PC-3 (cell line): ENCODE measurements at places on chromosomes 11 and 22.

DNA sequence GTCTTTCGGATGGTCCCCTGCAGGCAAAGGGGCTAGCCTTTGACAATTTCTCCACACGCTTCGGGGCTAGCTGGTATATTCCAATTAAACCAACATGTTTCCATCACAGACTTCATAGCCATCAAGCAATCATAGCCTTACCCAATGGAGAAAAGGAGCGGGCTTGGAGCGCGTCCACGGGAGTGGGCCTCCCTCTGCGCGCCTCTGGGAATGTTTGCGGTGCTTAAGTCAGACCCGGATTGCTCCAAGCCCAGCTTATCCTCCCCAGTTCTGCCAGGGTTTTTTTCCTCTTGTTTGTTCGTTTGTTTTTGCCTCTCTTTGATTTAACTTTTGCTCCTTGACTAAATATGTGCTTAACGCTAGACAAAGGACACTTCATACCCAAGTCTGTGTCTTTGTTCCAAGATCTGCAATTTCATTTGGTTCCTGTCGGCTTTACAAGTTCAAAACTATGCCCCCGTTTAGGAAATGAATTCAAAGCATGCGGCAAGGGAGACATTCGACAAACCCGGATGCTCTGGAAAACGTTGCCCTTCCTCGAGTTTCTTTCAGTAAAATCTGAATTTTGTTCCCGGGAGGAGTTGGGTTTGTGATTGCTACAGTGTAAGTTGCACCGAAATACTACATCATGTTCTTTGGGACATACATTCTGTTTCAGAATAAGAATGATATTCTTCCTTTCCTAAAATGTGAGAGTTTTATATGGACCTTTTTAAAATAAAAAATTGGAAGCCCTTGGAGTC is 1.0 kb upstream of the GLB1L2 start:
- DNase-seq, result no peak

- peak; percentile 30 for DNase-seq
Observed at GRCh38 chr22:42969348-42969975, 45.5 kb downstream of the PACSIN2 start.

GRCh38 chr11:85893395-85893794 is 38.2 kb downstream of the CCDC83 start:
- no peak for DNase-seq

GRCh38 chr11:123698546-123699127 is 42.8 kb downstream of the ZNF202 start:
- DNase-seq, result no peak

DNA sequence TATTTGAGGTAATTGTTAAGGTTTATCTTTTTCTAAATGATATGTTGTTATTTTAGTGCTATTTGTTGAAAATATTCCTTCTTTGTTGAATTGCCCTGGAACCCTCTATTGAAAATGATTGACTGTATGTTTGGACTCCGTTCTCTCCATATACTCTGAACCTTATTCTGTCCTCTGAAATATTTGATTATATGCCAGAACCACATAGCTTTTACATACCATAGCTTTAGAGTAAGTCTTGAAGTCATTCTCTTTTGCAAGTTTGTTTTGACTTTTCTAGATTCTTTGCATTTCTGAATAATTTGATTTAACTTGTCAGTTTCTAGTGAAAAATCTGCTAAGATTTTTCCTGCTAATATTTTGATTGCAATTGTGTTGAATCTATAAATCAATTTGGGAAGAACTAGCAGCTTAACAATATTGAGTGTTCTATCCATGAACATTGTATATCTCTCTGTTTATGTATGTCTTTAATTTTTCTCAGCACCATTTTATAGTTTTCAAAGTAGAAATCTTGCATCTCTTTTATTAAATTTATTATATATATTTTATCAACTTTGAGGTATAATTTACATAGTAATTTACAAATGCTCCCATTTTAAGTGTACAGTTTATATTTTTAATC is 51.7 kb upstream of the PITPNB start:
- no peak for DNase-seq

DNA sequence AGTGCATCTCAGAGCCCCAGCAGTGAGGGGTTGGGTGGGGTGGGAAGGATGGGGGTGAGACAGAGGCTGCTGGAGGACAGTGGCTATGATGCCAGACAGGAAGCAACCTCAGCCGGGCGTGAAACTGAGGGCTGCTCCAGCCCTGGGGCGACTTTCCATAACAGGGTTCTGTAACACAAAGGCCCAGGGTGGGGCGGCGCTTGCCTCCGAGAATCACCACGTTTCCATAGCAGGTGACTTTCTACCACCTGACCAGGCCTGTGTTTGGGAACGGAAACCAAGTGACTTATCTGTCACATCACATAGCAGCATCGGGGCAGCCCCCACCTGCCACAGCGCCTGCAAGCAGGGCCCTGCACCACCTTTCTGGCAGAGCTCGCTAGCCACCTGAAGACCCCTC is 85.8 kb downstream of the TRMU start:
- no peak for DNase-seq

GRCh38 chr11:58506935-58507334 is 970 bp downstream of the OR5B21 start:
- DNase-seq, result no peak

- no peak for DNase-seq
Observed at GRCh38 chr11:131533998-131534397, 163.6 kb downstream of the NTM start.

GRCh38 chr11:88335284-88335683 is 2.3 kb downstream of the CTSC start:
- DNase-seq, result peak; percentile 6

DNA sequence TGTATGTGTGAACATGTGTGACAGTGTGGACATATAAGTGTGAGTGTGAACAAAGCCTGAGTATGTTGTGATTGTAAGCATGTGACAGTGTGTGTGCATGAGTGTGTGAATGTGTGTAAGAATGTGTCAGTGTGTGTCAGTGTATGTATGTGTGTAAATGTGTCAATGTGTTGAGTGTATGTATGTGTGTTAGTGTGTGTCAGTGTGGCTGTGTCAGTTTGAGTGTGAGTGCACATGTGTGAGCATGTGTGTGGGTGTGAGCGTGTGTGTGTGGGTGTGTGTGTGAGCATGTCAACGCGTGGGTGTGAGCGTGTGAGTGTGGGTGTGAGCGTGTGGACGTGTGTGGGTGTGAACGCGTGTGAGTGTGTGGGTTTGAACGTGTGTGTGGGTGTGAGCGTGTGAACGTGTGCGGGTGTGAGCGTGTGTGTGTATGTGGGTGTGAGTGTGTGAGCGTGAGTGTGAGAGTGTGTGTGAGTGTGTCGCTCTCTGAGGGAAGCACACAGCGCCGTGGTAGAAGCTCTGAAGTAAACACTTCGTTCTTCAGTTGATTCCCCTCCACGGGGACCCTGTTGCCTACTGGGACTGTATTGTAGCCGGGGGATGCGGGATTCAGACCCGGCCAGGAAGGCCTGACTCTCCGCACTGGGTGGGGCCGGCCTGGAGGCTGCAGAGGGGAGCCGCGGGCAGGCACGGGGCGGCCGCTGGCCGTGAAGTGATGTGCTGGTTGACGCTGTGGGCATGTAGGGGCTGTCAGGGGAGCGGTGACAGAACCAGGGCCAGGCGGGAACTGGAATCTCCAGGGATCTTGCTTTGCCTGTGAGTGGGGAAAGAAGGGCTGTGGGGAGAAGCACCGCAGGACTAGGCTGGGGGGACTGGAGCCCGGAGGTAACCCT is 21.1 kb downstream of the RPS6KA4 start:
- no peak for DNase-seq

DNA sequence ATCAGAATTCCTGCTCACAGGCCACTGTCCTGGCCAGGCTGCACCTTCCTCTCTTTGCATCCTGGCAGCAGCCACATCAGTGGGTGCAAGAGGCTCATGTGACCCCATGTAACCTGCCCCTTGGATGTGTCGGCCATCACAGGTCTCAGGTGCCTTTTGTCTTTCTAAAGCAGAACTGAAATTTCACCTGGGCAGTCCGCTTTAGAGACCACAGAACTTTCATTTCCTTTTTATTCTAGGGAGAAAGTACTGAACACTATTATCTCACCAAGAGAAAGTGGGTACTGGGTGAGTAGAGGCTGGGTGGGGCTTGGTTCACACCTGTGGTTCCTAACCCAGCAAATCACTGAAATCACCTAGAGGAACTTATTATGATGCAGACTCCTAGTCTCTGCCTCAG is 51.7 kb upstream of the NUP160 start:
- DNase-seq, result no peak

DNA sequence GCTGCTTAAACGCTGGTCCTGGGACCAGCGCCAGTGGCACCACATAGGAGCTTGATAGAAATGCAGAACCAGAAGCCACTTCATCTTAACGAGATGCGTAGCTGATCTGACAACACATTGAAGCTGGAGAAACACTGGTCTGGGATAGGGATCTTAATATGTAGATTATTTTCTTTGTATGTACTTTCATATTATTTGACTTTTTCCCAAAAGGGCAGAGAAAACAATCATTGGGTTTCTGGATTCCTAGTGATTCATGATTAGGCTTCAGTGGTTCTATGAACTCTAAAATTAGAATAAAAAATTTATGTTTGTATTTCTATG is 12.3 kb downstream of the MPEG1 start:
- DNase-seq, result no peak

GRCh38 chr11:115996808-115997188 is 492.6 kb upstream of the CADM1 start:
- DNase-seq, result no peak

GRCh38 chr11:117000014-117000737 is 98.1 kb downstream of the SIK3 start:
- DNase-seq, result no peak

- no peak for DNase-seq
Observed at GRCh38 chr11:112942966-112943643, 18.1 kb upstream of the NCAM1 start.

GRCh38 chr11:77502346-77502905 is 28.5 kb upstream of the PAK1 start:
- no peak for DNase-seq

- no peak for DNase-seq
Observed at GRCh38 chr11:62512961-62513360, 33.6 kb downstream of the AHNAK start.

DNA sequence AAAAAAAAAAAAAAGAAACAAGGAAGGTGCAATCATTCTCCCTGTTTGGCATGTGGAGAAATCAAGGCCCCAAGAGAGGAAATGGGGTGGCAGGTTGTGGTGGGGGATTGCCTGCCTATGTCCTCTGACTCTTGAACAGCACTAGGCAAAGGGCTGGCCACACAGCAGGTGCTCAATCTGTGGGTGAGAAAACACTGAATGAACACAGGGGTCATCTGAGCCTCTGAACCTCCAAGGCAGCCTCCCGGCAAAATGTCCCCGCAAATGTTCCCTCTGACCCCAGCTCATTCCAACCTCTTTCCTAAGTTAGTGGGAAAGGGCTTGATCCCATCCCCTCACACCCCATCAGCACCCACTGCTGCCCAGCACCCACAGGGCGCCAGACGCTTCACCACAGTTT is 4.6 kb downstream of the PLA2G6 start:
- no peak for DNase-seq

DNA sequence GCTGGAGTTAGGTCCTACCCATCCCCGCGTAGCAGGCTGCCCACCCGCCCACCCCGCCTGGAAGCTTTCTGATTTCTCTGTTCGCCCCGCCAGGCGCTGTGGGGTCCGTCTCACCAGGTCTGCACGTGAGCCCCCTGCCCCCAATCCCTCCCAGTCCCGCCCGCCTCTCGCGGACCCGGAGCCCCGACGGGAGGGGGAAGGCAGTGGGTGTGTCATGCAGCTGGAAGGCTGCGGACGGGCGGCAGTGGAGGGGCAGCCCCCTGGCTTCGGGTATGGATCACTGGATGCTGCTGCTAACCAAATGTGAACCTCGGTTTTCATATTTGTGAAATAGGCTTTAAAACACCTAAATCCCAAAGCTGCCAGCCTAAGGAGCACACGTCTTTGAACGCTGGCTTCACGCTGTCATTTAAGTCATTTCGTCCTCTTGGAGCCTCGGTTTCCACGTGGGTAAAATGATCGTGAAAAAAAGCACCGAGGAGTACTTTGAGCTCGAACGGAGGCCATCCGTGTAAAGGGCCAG is 568 bp upstream of the BIK start:
- no peak for DNase-seq

- DNase-seq, result no peak
Observed at GRCh38 chr11:119704849-119705248, 24.2 kb downstream of the NECTIN1 start.

GRCh38 chr11:71946144-71946571 is 17.3 kb downstream of the RNF121 start:
- peak; percentile 76 for DNase-seq

GRCh38 chr11:63612181-63612580 is 2.1 kb downstream of the PLAAT3 start:
- DNase-seq, result no peak

GRCh38 chr11:9133956-9134355 is 42.6 kb upstream of the SCUBE2 start:
- no peak for DNase-seq

DNA sequence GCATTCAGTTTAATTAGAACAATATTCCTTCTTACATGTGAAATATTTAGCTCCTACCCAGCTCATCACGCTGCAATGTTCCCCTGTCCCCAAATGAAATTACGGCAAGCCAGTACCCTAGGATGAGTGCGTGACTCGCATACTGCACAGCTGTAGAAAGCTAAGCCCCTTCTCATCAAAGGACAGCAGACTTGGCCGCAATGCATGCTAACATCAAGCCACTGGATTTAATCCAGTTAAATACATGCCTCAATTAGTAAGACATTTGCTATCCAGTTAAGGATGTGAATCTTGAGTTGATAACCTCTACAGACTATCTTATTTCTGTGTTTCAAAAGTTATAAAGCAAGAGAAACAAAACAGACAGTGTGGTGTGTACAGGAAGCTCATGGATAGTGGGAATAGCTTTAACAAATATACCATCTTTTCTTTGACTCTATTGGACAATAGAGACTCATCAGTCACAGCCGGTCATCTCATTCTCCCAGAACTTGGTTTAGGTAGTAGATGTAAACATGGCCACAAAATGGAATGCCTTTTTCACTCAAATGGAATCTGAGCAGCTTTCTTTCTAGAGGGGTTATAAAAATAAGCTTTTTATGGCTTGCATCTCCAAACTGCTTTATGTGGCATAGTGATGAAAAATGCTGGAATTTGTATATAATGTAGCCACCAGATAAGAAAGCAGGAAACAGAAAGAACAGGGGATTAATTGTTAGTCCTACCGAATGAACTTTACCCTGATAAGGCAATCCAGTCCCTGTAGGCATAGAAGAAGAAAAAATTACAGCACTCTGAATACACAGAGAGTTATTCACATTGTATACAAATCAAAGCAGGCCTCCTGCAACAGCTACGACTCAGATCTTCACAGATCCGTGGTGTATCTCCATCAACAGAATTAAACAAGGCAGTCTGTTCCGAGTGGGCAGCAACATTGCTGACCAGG is 224.1 kb downstream of the CADM1 start:
- DNase-seq, result no peak

DNA sequence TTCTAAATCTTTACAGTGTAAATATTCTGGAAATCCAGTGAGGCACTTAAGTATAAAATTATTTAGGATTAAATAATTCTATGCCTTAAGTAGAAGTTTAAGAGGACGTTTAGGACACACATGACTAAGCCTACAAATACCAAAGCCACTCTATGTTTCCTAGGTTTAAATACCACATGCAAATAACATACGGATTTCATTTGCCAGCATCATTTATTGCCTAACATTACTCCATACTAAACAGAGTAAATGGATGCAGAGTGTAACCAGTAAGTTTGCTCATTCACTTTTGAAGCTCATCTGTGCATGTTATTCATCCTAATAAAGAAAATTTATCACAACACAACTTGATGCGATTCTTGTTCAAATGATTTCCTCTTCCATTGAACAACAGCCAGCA is 4.1 kb downstream of the BDNF start:
- DNase-seq, result peak; percentile 25
